ENCODE measurements at places on chromosomes 3 and 15.

DNA sequence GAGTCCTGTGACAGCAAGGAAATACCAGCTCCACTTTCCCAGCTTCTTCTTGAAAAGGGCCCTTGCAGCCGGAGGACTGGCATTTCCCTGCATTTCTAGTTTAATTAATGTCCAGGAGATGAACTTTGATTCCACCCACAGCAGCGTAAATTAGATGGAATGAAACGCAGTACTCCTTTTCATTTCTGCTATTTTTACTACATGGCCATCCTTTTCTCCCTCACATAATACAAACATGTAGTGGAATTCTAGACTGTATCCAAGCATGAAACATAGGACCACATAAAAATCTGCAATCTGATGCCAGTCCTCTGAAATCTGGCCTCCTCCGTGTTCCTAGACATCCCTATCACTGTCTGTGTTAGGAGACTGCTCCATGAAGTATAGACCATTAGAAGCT, 403.2 kb downstream of the NR2F2 start:
- no peak for DNase-seq

DNA sequence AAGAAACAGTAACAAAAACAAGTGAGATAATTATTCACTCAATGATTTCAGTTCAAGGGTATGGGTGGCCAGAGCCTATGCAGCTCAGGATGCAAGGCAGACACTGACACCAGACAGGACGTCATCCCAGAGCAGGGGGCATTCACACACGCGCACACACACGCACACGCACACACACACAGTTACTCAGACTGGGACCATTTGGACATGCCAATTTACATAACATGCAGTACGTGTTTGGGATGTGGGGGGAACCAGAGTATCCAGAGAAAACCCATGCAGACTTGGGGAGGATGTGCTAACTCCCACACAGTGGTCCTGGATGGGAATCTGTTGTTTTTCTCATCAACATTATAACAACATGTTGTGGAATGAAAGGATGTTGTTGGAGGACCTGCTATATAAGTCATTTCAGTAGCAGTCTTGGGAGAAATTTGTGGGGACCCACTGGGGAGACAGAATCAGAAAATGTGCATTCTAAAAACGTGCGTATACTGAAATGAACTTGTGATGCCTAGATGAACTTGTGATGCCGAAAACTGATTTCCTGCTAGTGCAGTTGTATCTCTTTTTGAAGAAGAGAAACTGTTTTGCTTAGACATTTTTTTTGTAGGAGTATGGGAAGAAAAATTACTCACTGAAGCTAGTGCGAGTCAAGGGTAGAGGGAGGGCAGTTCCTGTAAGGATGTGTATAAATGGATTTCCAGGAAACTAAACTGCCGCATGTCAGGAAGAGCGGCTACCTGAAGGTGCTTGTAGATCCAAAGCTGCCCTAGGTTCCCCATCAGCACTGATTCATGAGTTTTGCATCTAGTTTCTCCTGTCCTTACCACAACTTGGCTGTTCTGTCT, 25.2 kb downstream of the CD200 start:
- no peak for DNase-seq

GRCh38 chr3:18382760-18383369, 42.3 kb downstream of the SATB1 start:
- DNase-seq, result no peak

GRCh38 chr3:11835028-11835639, 11.6 kb downstream of the TAMM41 start:
- DNase-seq, result no peak

DNA sequence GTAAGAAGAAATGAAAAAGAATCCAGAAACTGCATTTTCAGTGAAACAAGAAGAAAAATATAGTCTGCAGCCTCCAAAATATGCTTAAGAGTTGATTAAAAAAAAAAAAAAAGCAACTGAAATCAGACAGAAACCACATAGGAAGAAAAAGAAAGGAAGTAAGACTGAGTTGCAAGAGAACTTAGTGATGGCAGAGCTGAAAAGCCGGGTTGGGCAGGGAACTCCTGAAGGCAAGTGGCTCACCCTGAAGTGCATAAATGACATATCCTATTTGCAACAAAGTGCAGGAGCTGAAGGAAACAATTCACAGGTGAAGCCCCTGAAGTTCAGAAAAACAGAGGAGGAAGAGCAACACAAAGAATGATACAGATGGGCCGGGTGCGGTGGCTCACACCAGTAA, 108.8 kb upstream of the SLC25A36 start:
- no peak for DNase-seq

DNA sequence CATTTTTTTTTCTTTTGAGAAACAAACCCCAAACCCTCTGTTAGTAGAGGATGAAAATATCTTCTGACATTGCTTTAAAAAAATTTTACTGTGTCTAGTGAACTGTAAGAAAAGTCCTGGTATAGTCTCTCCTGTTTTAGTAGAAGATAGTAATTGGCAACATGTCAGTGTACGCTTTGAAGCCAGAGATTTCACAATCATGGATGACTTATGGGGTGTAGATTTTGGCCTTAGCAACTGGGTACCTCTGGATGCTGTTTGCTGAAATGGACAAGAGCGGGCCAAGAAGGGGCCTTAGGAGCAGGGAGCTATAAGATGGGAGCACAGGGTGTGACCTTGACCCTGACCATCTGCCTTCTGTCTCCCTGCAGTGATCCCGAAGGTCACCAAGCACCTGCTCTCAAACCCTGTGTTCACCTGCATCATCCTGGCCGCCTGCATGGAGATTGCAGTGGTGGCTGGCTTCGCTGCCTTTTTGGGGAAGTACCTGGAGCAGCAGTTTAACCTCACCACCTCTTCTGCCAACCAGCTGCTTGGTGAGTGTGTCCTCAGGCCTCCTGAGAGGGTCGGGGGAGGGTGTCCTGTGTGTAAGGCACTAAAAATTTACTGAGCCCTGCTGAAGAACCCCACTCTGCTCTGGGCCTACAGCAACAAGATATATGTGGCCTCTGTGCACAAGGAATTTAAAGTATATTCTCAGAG, 266.7 kb downstream of the SLCO3A1 start:
- DNase-seq, result no peak

- DNase-seq, result no peak
Measured at GRCh38 chr3:25944329-25944728, 154.4 kb downstream of the OXSM start.

DNA sequence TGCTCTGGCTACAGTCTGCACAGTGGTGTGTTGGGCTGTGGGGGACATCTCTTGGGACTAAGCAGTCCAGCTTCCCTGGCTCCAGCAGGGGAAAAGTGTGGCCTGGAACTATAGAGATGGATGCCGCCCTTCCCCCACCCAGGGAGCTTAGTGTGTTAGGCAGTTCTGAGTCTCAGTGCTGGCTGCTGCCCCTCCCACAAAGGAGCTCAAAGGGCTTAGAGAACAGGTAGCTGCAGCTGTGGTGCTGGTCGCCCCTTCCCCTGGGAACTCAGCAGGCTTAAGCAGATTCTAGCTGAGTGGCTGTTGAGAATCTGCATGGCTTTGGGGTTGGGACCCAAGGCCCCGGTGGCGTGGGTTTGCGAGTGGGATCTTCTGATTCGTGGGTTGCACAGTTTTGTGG, 190.8 kb downstream of the PDCD6IP start:
- DNase-seq, result no peak

DNA sequence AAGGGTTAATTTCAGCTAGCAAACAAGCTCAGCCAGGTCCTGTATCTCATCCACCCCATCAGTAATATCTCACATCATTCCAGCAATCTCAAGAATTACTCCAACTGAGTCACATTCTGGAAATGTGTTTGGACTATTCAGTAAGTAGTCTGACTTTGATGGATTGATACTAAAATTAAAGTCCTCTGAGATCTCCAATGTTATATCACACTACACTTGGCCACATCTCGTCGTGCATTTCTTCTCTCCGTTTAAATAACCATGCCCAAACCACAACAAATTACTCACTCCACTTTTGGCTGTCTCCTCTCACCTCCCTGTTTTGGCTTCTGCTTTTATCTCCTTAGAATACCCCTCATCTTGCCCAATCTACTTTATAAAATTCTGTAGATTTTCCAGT, 292.2 kb downstream of the PYDC2 start:
- no peak for DNase-seq

DNA sequence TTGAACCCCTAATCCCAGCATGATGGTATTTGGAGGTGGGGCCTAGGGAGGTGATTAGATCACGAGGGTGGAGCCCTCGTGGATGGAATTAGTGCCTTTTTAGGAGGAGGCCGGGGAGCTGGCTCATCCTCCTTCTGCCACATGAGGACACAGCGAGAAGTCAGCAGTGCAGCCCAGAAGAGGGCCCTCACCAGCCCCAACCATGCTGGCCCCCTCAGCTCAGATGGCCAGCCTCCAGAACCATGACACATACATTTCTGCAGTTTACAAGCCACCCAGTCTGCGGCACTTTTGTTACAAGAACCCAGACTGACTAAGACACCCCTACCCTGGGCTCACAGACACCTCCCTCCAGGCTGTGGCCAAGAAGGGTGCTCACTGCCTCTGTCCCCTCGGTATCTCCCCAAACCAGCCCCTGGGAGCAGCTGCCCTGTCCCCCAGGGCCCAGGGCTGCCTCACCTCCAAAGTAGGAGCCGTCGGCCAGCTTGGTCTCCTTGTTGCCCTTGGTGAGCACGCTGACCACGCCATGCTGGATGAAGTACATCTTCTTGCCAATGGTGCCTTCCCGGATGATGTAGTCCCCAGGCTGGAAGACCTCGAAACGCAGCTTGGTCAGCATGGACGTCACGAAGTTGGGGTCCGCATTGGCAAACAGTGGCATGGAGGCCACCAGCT, 44.1 kb downstream of the HCN4 start:
- DNase-seq, result no peak

DNA sequence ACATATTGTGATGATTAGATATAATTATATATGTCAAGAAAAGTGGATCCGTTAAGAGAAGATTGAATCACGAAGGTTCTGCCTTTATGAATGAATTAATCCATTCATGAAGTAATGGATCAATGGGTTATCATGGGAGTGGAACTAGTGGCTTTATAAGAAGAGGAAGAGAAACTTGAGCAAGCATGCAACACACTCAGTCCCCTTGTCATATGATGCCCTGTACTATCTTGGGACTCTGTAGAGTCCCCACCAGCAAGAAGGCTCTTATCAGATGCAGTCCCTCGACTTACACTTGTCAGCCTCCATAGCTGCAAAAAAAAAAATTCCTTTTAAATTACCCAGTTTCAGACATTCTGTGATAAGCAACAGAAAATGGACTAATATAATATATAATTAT, 301.9 kb downstream of the RAP2B start:
- DNase-seq, result no peak

DNA sequence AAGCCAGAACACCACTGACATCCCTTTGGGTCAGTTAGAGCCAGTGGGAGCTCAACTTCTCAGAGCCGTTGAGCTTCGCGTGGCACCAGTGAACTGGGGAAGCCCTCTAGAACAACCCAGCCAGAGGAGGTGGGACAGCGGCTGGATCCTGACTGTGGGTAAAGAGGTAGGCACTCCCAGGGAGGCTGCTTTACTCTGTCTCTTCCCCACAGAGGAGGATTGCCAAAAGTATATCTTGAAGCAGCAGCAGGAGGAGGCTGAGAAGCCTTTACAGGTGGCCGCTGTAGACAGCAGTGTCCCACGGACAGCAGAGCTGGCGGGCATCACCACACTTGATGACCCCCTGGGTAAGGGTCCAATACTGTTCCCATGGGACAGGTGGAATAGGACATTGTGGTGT, 1.2 kb downstream of the MYD88 start:
- no peak for DNase-seq

DNA sequence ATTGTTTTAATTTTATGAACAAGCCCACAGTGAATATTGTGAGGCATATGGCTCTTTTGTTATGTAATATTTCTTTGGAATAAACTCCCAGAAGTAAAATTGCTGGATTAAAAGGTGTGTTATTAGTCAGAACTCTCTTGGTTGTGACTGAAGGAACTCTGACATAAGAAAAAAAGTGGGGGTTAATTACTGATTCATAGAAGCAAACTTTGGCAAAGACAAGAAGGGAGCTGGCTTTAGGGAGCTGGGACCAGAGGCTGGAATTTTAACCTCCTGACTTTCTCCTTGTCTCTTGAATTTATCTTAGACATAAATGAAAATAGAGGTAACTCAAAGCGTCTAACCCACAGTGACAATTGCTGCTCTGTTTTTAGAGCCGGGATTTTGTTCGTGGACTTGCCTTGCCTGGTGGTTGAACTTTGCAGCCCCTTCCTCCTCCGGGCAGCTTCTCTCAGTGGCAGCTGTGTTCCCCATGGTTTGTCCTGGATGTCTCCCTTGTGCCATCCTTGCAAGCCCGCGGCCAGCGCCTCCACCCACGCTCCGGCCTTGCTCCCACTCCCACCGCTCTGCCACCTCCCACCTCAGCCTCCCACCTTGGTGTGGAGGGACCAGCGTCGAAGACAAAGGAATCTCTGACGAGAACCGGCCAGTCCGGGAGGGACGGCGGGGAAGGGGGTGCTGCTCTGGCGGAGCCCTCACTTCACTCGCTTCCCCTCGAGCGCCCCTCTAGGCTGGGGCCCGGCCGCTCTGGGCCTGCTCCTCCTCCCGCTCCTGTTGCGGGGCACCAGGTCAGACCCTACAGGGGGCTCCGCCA, 28.0 kb downstream of the ARHGAP31 start:
- DNase-seq, result no peak

DNA sequence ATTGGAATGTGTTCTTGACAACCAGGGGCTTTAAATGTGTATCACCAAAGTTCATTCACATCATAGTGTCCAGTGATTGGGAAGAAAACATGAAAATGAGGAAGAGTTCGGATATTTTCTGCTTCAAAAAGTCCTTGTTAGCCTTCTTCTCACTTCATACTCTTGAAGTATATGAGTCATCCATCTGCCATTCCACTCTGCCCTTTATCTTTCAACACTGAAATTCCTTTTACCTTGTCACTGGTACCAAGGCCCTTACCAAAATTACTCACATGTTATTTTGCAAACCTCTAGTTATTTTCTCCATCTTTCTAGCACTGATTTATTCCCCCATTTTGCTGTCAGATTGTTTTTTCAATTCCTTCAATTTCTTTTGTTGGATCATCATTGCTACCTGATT, 32.5 kb downstream of the OR5H15 start:
- no peak for DNase-seq

GRCh38 chr15:25422021-25422420, 16.8 kb downstream of the UBE3A start:
- no peak for DNase-seq

- DNase-seq, result no peak
Measured at GRCh38 chr3:69108811-69109210, 13.6 kb downstream of the LMOD3 start.

GRCh38 chr3:178827285-178827856, 244.2 kb downstream of the ZMAT3 start:
- DNase-seq, result no peak

DNA sequence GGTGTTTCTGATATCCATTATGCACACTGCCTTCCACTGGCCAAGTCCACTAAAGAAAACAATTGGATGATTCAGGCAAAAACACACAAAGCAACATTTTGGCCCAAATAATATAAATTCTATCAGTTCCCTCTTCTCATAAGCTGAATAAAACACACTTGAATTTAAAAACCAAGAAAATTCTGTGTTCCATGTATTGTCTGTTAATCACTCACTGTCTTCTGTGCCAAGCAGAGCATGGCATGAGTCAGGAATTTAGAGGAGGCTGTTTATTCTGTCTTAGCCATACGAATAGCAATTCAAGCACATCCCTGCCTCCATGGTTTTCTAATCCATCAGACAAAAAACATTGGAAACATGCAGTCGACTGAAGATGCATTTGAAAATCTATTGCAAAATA, 215.6 kb upstream of the UMPS start:
- DNase-seq, result no peak

- DNase-seq, result no peak
Measured at GRCh38 chr3:136136454-136136853, 59.7 kb downstream of the MSL2 start.

GRCh38 chr15:82907350-82907749, 45.2 kb downstream of the HOMER2 start:
- no peak for DNase-seq

GRCh38 chr15:75811626-75812025, 31.6 kb upstream of the UBE2Q2 start:
- no peak for DNase-seq

All from brain microvascular endothelial cell (primary cell).